ENCODE measurements at places on chromosomes 2 and 18.

GRCh38 chr2:194166818-194167217, 1490.2 kb upstream of the SLC39A10 start:
- no peak for DNase-seq

GRCh38 chr2:162282765-162283425, 35.6 kb downstream of the IFIH1 start:
- DNase-seq: no peak

DNA sequence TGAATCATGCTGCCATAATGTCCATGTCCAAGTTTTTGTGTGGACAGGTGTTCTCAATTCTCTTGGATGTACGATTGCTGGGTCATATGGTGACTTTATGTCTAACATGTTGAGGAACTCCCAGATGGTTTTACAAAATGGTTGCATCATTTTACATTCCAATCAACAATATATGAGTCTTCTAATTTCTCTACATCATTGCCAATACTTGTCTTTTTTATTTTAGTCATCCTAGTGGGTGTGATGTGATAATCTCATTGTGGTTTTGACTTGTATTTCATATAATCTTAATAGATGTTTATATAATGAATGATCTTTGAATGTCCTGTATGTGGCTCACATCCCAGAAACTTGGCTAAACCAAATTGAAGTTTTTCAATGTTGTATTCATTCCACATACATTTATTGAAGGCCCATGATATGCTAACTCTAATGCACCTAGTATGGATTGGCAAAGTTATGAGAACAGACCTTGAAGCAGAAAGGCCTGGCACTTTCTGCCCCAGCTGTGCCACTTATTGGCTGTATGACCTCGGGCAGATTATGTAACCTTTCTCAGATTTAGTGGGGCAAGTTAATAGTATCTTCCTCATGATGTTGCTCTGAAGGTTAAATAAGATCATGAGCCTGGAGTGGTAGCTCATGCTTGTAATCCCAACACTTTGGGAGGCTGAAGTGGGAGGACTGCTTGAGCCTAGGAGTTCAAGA, 205.4 kb downstream of the RAB3GAP1 start:
- no peak for DNase-seq

GRCh38 chr2:221567231-221567760, 4.8 kb downstream of the EPHA4 start:
- no peak for DNase-seq

DNA sequence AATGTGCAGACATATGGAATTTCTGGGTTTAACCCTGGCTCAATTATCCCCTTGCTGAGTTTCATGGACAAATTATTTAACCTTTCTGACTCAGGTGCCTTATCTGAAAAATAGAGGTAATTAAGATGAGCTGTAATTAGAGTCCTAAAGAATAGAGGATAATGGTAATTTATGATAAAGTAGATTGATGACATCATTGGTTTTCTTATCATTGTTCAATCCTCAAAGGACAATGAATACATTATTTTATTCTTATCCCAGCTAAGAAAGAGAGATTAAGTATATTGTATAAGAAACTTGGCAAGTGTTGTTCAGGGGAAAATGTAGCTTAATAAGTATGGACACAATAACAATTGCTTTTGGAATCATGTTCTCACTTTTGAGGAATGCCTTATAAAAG, 279.3 kb downstream of the NYAP2 start:
- DNase-seq: no peak
